GM19239 (cell line): ENCODE measurements at places on chromosomes 4 and X.
A peak's percentile ranks its signal among the peaks of the same experiment; 100 is the strongest.

GRCh38 chrX:69211701-69212100, 46.4 kb upstream of the PJA1 start:
- DNase-seq: no peak

- no peak for DNase-seq
Measured at GRCh38 chr4:8221476-8221875, 22.4 kb downstream of the SH3TC1 start.

- no peak for DNase-seq
Measured at GRCh38 chrX:53211391-53211978, 13.5 kb downstream of the KDM5C start.

DNA sequence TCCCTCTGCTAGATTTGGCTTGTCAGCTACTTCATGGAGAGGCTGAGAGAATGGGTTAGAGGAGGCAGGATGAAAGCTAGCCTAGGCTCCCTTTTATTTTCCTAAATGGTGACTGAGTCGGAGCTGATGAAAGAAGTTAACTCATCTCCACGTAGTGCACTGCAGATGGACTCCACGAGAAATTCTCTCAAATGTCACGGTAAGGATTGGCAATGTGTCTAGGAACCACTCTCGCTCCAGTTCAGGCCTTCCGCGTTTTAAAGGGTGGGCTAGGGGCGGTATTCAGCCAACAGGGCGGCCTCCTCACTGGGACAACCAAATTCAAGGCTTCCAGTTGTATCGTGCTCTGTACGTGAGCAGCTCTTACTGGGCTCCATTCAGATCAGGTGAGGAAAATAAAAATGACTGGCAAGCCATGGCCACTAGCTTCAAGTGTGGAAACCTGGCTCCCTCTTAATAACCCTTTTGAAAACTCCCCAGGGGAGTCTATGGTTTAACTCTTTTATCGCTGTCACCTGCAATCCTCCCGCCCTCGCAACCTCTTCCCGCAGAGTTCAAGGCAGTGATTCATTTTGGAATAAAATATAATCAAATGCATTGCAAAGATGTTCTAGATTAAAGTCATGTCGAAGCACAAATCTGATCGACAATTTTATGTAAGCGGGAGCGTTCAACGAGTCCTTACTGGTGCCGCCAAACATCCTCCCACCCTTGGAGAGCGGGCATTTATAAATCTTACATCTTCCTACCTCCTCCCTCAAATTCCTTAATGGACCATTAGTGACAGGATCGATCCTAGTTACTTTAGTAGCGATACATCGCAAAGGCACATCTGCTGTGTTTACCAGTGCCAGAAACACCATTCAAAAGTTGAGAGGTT, 1.2 kb downstream of the SPOCK3 start:
- no peak for DNase-seq

DNA sequence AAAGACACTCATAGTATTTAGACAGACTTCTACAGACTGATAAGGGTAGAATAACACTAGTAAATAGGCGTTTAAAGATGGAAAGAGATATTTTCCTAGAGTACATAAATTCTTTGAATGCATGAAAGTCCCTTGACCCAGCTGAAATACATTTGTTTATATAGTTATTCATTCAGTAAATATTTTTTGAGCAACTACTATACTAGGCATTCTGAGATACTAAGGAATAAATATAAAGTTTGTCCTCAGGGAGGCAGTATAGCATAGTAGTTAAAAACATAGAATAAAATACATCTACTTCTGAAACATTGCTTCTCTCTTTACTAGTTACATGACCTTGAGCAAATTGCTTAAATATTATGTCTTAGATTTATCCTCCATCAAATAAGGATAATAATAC, 27.4 kb downstream of the HMGN5 start:
- DNase-seq: no peak

GRCh38 chr4:121923306-121923705, 28.6 kb downstream of the TRPC3 start:
- DNase-seq: no peak

DNA sequence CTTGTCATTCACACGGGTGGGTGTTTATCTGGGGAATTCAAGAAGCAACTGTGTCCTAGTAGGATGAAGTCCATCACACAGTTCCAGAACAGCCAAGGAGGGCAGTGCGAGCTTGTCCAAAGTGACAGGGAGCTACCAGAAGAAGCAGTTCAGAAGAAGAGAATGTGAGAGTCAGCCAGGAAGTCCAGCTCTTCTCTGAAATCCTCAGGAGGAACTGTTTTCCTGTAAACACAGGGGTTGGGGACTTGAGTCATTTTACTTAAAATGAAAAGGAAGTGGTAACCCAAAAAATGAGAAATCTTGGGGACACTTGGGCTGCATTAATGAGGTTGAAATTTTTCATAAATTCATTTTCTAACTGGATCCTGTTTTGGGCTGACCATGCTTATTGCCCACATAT, 8.2 kb upstream of the TLR10 start:
- no peak for DNase-seq

DNA sequence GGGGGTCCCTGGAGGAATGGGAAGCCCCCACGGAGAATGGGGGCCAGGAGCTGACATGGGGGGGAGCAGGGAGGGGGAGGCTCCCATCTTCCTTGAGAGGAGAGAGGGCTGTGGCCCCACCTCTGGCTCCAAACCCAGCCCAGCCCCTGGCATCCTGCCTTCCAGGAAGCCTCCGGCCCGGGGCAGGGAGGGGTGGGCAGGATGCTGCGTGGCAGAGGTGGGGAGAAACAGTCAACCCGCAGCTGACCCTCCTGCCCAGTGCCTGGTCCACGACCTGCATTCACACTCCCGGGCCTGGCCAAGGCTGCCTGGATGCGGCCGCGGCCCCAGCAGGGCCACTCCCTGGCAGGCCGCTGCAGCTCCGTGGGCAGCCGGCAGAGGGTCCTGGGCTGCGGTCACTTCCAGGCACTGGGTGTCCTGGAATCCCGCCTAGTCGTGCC, 39.0 kb downstream of the CPLX1 start:
- DNase-seq: no peak

DNA sequence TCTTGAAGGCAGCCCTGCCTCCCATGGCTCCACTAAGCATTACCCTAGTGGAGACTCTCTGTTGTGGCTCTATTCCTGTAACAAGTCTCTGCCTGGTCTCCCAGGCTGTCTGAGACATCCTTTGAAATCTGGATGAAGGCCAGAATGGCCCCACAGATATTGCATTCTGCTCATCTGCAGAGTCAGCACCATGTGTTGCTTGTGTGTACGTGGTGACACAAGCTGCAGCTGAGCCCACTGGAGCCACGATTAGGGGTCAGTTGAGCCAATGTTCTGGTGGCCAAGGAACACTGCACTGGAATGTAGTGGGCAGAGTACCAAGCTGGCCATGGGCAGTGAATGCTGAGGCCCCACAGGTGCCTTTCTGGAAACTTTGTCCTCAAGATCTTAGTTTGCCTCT, 29.2 kb downstream of the GRID2 start:
- DNase-seq: no peak

- no peak for DNase-seq
Measured at GRCh38 chr4:81509191-81509590, 37.5 kb upstream of the RASGEF1B start.

DNA sequence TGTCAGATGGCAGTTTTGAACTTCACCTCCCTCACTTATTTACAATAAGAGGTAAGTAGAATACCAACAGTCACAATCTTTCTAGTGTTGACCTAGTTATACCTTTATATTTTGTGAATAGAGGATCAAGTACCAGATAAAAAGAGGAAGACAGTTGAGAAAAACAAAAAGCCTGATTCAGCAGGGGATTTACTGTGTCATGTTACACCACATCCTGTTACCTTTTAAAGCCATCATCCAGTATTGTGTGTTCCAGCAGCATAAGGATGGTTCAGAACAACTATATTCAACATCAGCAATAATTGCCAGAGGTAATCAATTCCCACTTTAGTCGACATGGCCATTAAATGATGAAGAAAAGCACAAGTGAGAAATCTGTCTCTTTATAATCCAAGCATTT, 21.3 kb upstream of the CXCL6 start:
- no peak for DNase-seq

- DNase-seq: no peak
Measured at GRCh38 chr4:155984106-155984797, 30.6 kb upstream of the CTSO start.

DNA sequence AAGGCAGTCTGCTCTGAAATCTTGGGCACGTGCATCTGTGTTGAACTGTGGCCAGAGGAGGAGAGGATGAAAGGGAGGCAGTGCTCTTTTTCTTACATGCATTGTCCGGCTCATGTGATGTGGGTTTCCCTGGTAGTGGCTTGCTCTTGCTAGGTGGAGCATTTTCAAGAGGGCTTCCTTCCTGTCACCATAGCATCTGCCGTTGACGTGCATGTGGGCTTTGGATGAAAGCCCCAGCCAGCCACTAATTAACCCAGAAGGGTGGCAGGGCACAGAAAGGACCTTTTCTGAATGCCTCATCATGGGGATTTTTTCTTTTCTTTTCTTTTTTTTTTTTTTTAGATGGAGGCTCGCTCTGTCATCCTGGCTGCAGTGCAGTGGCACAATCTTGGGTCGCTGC, 121.3 kb downstream of the GPR143 start:
- DNase-seq: peak; percentile 12

GRCh38 chr4:33149658-33150524, 2429.7 kb downstream of the PCDH7 start:
- no peak for DNase-seq

- no peak for DNase-seq
Measured at GRCh38 chr4:59223292-59223941, 1976.7 kb upstream of the ADGRL3 start.

DNA sequence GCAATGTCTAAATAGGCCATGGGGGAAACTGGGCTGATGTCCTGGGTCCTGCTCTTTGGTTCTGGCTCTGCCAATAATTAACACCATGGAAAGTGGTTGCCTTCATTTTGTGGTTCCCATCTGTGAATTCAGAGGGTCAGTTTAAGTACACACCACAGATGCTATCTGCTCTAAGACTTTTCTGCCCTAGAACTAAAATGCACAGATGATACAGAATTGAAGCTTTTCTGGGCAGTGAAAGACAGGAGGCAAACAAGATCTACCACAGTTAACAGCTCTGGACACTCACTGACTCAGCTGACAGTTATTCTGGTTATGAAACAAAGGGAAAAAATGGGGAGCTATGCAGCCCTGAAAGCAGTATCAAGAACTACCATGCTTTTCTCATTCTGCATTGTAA, 37.3 kb downstream of the APBB2 start:
- DNase-seq: no peak

DNA sequence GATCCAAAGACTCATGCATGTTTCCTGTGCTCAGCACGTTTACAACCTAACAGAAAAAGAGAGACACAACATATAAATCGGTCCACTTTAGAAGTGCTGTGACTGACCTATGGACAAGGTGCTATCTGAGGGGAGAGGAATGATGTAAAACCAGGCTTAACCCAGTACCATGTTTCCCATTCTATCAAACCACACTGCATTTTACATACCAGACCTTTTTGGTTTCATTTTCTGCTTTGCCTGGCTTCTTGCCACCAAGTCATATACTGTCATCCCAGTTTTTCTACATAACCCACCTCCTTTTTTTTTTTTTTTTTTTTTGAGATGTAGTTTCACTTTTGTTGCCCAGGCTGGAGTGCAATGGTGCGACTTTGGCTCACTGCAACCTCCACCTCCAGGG, 82.2 kb downstream of the KLF8 start:
- no peak for DNase-seq
